Ureter (tissue), 1 donor: ENCODE measurements at places on chromosomes 7 and 10.
A peak's percentile ranks its signal among the peaks of the same experiment; 100 is the strongest.

GRCh38 chr10:84352251-84352842 is 24.0 kb downstream of the CCSER2 start:
- DNase-seq = peak; percentile 47

GRCh38 chr10:126670056-126670894 is at the start of gene C10orf90:
TSS of gene C10orf90 (minus strand) at chr10:126670693. CDS start at chr10:126670480, 213 bp downstream.
- DNase-seq = no peak

DNA sequence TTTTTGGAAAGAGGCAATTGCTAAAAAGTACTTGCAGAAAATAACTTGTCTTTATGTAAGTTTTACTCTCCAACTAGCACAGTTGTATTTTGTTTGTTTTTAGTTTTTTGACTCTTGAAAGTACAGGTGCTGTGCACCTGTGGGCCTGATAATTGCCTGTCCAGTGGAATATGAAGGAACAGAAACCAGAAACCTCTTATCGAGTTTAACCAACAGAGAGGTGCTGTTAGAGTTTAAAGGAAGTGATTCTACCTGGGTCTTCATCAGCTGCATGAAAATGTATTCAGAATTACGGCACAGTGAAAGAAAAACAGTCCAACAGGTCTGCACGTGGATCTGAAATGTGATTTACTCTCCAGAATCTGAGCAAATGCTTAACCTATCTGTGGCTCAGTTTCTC is 326.6 kb upstream of the POM121L12 start:
- DNase-seq = no peak

DNA sequence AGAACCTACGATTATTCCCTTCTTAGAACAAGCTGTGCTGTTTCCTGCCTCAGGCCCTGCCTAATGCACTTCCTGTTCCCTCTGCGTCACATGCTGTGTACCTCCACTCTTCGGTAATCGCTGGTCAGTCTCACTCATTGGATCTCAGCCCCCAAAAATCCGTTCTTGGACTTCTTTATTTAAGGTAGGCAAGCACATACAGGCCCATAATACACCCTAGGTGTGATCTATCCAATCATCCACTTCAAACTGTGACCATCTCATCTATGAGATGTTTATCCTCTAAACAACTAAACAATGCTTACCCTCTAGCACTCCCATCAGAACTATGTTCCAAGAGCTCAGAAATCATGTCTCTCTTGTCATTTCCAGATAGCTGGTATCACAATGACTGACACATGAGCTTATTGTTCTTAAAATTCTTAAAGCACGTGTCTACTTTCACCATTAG is 83.9 kb downstream of the CADPS2 start:
- no peak for DNase-seq

GRCh38 chr10:116331815-116332214 is 7.6 kb downstream of the CCDC172 start:
- DNase-seq = no peak

- DNase-seq = no peak
These were observed 61.8 kb upstream of the SDK1 start for GRCh38 chr7:3239291-3239691.

- DNase-seq = no peak
These were observed 542.1 kb downstream of the TCERG1L start for GRCh38 chr10:130769146-130770017.

DNA sequence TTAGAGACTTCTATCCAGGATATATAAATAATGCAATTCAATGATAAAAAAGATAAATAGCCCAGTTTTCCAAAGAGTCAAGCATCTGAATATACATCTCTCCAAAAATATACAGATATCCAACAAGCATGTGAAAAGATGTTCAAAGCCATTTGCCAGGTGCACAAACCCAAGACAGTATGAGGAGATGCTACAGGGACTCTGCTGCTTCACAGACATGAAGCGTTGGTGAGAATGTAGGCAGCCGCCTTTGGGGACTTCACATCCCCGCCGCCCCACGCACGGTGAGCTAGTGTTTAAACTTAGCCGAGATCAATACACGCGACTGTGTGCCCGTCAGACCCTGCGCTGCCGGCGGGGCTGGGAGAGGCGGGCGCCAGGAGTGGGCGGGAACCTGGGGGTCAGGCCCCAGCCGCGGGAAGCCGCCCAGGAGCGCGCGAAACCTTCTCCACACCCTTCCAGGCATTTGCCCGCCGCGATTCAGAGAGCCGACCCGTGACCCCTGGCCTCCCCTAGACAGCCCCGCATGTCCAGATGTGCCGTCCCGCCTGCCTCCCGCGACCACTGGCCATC is 927 bp upstream of the ALOX5 start:
- peak; percentile 47 for DNase-seq

- no peak for DNase-seq
These were observed 11.9 kb upstream of the LRRC27 start for GRCh38 chr10:132319853-132320653.

- DNase-seq = no peak
These were observed 44.5 kb upstream of the AP5Z1 start for GRCh38 chr7:4730971-4731370.

DNA sequence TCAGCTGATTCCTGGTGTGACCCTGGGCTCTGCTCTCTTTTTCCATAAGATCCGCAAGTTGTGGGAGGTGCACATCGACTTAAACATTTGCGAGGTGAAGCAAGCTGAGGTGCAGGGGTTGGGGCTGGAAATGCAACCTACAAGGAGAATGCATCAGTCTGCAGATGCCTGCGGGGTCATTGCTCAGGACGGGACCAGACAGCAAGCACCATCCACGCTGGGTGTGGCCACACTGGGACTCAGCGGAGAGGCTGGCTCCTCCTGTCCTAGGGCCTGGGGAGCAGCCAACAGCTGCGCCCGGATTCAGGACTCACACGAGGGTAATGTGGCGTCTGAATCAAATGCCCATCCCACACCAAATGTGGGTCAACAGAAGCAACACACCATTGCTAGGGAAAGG is 33.8 kb downstream of the STK32C start:
- no peak for DNase-seq

- DNase-seq = no peak
These were observed 202.6 kb upstream of the FOXK1 start for GRCh38 chr7:4479367-4480039.

- DNase-seq = no peak
These were observed 537.9 kb downstream of the ANKRD7 start for GRCh38 chr7:118762451-118762850.

DNA sequence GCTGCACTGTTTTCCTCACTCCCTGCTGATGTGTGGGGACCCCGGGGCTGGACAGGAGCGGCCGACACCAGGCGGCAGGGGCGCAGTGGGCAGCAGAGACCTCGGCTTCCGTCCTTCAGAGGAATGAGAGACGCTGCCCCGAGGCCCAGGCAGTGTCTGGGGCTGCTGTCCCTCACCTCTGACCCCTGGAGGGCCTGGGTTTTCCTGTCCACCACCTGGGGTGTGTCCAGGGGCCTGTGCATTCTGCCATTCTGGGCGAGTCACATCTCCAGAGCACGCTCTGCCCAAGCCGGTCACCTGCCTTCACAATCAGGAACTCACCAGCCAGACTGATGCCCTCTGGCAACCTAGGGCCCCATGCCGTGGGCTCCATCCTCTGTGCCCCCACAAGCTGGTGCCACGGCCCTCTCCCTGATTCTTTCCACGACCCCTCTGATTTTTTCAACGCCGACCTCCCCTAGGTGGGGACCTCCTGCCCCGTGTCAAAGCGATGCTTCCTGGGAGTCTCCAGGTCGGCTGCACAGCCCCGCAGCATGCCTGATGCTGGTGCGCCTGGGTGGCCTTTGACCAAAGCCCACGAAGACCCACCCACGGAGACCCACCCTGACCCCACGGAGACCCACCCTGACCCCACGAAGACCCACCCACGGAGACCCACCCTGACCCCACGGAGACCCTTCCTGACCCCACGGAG is 53.7 kb upstream of the CFAP46 start:
- no peak for DNase-seq

DNA sequence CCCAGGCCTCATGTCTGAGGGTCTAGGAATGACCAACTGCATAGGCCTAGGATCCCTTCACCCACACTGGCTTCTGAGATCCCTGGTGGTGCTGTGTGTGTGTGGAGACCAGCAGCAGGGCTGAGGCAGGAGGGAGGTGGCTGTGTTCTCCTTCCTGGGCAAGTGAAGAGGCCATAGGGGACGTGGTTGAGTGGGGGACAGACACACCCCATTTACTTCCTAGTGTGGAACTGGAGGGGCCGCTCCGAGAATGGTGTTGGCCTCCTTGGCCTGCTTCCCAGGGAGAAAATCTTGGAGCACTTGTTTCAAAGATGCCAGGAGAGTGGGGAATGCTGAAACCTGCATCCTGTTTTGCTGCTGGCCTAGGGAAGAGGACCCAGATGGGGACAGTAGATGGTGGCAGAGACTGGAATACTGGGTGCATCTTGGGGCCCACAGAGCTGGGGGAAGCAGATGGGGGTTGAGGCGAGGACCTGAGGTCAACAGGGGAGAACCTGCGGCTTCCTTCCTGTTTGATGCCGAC is 19.1 kb downstream of the UBTD1 start:
- no peak for DNase-seq

DNA sequence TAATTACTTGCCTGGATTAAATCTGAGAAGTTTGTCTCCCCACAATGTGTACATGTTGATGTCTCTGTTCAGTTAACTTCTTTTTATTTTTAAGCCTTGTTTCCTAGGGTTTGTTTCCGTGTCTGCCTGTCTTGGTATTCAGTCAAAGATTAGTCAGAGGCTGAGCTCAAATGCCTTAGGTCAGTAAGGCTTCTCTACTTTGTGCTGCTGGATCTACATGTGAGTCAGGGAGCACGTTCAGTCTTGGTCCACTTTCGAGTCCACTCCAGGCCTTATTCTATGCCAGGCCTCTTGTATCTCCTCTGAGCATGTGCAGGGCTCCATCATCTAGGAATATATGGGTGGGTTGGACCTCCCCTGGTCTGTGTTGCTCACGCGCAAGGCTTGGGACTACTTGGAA is 93.3 kb upstream of the FZD8 start:
- no peak for DNase-seq

- DNase-seq = no peak
These were observed 563.0 kb downstream of the PARD3 start for GRCh38 chr10:34252111-34252510.

GRCh38 chr7:22765609-22766008 is 38.6 kb downstream of the IL6 start:
- no peak for DNase-seq

DNA sequence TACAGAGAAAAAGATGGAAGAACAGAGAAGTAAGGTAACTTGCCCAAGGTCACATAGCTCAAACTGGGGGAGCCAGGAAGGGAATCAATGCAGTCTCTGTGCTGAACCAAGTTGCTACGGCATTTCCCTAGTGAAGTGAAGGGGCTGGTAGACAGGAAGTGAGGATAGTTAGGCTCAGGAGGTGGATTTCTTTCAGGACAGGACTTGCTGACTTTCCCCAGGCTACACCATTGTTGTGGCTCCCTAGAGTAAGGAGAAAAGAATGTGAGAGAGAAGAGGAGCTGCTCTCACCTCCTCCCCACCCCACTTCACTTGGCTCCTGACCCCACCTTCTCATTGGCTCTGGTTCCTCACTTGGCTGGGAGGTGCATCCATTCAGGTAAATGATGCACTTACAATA is 316.9 kb downstream of the INHBA start:
- DNase-seq = no peak

- DNase-seq = no peak
These were observed 41.9 kb downstream of the IQUB start for GRCh38 chr7:123492485-123492884.

- DNase-seq = no peak
These were observed 66.9 kb downstream of the MLLT10 start for GRCh38 chr10:21600804-21601433.

DNA sequence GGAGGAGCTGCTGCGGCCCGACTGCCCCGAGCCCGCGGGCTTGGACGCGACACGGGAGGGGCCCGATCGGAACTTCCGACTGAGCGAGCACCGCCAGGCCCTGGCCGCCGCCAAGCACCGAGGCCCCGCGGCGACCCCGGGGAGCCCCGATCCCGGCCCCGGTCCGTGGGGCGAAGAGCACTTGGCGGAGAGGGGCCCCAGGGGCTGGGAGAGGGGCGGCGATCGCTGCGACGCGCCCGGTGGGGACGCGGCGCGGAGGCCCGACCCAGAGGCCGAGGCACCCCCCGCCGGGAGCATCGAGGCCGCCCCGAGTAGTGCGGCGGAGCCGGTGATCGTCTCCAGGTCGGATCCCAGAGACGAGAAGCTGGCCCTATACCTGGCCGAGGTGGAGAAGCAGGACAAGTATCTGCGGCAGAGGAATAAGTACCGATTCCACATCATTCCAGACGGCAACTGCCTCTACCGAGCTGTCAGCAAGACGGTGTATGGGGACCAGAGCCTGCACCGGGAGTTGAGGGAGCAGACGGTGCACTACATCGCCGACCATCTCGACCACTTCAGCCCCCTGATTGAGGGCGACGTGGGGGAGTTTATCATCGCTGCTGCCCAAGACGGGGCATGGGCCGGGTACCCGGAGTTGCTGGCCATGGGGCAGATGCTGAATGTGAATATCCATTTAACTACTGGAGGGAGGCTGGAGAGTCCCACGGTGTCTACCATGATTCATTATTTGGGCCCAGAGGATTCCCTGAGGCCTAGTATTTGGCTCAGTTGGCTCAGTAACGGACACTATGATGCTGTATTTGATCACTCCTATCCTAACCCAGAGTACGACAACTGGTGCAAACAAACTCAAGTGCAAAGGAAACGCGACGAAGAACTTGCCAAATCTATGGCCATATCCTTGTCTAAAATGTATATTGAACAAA is 1.4 kb downstream of the OTUD1 start:
- DNase-seq = peak; percentile 45

DNA sequence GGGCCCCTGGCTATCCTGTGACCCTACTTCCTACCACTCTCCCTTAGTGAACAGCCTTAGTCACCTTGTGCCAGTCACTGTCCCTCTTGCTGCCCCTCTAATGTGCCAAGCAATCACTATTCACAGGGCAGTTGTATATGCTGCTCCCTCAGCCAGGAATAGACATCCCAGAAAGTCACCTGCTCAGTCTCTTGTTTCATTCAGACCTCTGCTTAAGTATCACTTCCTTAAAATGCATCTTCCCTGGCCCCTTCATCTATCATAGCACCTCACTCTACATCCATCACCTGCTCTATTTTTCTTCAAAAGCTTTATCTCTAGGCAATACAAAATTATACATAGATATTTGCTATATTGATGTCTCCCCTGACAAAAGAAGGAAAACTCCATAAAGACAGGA is 328.4 kb upstream of the NFE2L3 start:
- DNase-seq = no peak

GRCh38 chr10:102310361-102311024 is 65.2 kb downstream of the GBF1 start:
- no peak for DNase-seq

DNA sequence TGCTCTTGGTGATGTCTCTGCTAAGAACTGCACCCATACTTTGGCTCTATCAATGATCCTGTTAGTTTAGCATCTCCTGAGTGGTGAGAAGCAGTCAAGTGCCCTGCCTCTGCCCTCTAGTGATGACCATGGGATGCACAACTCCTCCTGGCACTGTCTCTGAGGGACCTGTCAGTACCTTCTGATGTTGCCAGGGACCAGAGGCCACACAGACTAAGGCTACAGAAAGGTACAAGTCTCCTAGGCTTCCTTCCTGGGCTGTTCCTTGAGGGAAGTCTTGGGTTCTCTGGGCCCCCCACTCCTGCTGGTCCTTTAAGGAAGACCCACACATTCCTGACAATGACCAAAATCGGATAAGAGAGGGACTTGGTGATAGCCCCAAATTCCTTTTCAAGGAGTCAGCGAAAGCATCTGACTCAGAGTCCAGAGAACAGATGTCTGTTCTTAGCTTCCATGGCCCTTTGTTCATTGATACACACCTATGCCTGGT is 15.3 kb downstream of the NKX2-3 start:
- DNase-seq = no peak
